Activated CD4-positive, alpha-beta T cell treated with anti-CD3 and anti-CD28 coated beads, Interleukin-2, Interleukin-6, amounts not matched to agents 100 ng/mL and 50 ng/mL, durations not matched to agents 16 hours and 8 hours (primary cell): ENCODE measurements at places on chromosomes 11 and 22.

DNA sequence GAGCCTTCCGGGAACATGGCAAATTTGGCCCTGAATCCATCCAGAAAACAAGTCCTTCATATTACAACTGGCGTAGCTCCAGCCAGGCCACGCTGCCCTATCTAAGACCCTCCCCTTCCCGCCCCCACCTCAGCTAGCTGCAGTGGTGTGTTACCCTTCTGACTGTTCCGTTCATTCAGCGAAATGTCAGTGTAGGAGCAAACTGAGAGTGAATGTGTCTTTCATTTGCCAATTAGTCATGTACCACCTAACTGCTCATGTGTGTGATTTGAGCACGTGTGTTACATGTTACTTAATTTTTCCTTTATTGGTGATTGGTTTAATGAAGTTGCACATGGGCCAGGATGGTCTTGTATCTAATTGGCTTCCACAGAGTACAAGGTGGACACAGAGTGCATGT lies 34.8 kb upstream of the POU2AF1 start:
- no peak for DNase-seq

GRCh38 chr22:38272373-38273134 lies at the start of gene TMEM184B:
TSS of gene TMEM184B (minus strand) at chr22:38273010. CDS start at chr22:38247961, 25,049 bp downstream.
- DNase-seq = peak; percentile 87

- DNase-seq = no peak
These were observed 9.6 kb downstream of the OR52N2 start for GRCh38 chr11:5818245-5818886.

DNA sequence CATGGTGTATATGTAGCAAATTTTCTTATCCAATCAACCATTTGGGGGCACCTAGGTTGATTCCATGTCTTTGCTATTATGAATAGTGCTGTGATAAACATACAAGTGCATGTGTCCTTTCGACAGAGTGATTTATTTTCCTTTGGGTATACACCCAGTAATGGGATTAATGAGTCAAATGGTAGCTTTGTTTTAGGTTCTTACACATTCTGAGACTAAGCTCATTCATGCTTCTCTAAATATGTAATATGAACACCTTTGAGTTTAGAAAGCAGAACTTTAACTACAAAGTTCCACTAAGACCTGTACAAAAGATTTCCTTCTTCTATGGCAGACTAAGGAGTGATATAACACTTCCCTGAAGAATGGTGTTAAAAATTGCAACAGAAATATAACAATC lies 627.0 kb downstream of the KCNA4 start:
- no peak for DNase-seq

GRCh38 chr22:30265823-30266444 lies 717 bp downstream of the OSM start:
- DNase-seq = peak; percentile 93

- no peak for DNase-seq
These were observed 3.5 kb downstream of the PANX1 start for GRCh38 chr11:94132152-94132558.

GRCh38 chr11:12864316-12865156 lies 144.6 kb upstream of the RASSF10 start:
- DNase-seq = no peak

DNA sequence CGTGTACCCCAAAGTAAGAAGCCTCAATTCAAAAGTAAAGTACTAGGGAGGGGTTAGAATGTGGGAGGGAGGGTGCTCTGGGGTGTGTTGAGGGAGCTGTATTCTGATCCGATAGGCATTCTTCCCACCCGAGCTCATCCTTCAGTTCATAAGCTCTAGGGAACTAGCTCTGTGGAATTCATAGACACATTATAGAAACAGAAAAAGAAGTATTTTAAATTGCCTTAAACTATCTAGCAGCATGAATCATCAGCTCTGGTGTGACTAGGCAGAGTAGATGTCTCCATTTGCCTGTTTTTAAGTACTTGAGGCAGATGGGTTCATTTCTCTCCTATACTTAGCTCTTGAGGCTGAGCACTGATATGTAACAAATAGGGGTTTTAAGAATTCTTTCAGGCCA lies 7.3 kb upstream of the SGSM3 start:
- DNase-seq = no peak

GRCh38 chr22:48249713-48250268 lies 1487.3 kb downstream of the TBC1D22A start:
- DNase-seq = no peak

DNA sequence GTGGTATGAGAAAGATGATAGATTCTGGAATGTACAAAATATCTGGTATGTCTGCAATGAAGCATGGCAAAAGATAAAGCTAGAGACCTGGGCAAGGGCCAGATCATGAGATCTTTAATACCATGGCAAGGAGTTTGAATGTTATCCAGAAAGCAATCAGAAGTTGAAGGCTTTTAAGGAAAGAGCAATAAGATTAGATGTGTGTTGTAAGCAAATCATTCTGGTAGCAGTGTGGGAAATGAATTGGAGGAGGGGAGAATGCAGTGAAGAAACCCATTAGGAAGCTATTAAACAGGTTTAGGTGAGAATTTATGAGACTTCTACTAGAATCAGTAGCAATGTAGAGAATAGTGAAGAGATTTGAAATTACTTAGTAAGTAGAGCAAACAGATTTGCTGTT lies 32.2 kb upstream of the SYT9 start:
- no peak for DNase-seq
